Non-pigmented ciliary epithelial cell (primary cell): ENCODE measurements at places on chromosomes 7 and 10.

DNA sequence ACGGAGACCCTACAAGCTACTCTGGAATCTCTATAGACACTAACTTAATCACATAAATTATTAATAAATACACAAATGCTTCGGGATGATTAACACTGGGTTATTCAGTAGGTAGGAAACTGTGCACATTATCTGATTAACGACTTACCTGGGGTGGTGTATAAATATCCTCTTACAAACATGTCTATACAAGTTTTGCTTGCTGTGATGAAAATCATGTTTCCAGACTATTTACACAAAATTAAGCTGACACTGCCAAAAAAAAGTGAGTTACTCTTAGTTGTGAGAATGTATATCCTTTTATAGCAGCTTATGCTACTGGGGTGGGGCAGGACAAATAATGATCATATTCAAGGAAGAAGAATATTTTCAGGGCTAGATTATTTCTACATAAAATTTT lies 314.6 kb downstream of the C7orf25 start:
- no peak for DNase-seq

DNA sequence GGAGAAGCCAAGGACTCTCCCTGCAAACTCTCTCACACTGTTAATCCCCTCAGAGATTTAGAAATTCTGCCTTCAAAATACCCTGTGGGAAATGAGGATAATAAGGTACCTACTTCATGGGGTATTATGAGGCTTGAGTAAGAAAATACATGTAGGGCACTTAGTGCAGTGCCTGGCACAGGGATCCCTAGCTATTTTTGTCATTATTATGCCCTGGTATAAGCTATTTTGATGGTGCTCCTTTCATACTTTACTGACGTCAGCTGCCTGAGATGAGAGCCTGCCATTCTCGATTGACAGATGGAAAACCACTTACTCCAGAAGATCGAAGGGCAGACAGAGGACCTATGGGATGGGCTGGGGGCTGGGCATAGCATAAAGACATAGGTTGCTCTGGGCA lies 30.1 kb downstream of the MKX start:
- DNase-seq = no peak

DNA sequence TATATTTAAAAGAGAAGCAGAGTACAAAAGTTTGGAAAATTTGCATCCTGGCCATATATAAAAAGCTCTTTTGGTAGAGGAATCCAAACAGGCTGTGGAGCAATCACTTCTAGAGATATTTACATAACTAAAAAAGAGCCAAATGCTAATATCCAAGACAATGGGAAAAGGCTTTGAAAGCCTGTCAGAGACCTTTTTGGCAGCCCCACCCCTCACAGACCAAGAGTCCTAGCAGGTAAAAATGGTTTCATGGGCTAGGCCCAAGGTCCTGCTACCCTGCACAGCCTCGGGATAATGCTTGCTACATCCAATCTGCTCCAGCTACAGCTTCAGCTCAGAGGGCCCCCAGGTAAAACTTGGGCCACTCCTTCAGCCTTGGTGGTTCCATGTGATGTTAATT lies 430.2 kb upstream of the KCND2 start:
- no peak for DNase-seq

GRCh38 chr10:66575251-66575855 lies 350.5 kb upstream of the LRRTM3 start:
- no peak for DNase-seq

- no peak for DNase-seq
These were observed 19.8 kb downstream of the ZNF107 start for GRCh38 chr7:64685741-64686140.

DNA sequence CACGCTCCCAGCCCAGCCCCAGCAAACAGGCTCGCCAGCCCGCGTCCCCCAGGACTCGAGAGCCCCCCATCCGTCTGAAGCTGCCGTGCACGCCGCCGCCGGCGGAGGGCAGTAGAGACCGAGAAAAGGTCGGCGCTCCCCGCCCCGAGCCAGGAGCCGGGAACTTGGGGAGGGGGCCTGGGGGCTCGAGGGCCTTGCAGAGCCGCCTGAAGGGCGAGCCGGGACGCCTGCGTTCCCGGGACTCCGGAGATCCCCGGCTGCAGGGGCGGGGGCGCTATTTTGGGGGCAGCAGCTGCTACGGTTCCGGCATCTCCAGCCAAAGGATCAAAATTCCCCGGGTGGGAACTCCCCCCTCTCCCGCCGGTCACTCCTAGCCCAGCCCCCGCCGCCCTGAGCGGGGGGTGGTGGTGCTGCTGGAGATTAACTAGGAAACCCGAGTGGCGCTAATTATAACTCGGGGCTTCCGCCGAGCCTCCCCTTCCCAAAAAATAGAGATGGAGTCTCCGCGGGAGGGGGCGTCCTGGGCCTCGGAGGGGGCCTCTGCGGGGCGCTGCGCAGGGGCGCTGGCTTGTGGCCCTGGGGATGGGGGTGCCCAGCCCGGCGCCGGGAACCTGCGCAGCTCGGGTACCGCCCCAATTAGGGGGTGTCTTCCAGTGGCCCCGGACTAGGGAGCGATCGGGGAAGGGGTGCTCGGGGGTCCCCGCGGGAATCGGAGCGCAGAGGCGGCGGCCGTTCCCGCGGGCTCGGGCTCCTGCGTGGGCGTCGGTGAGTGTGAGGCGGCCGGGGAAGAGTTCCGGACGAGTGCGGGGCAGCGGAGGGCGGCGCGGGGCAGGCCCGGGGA lies 608 bp downstream of the ACHE start:
- DNase-seq = no peak

- DNase-seq = no peak
These were observed 25.8 kb downstream of the DENND10 start for GRCh38 chr10:119129721-119130120.

- no peak for DNase-seq
These were observed 58.8 kb upstream of the AGMO start for GRCh38 chr7:15620491-15621185.

GRCh38 chr7:50156706-50157105 lies 63.7 kb upstream of the ZPBP start:
- no peak for DNase-seq

DNA sequence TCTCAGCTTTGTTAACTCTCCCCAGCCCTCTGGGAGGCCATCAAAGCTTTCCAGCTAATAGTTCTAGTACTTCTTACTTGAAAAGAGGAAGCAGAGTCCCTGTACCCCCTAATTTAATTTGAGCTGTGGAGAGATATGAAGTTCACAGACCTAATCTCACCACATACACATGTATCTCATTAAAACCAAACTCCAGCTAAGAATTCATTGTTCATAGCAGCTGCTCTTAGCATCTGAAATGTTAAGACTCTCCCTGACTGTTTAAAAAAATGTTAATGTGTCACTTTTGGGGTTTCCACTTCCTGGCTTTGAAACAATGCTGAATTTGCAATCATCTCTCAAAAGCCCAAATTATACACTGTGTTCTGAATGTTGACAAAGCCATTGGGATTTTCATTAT lies 16.2 kb upstream of the MRC1 start:
- DNase-seq = no peak

DNA sequence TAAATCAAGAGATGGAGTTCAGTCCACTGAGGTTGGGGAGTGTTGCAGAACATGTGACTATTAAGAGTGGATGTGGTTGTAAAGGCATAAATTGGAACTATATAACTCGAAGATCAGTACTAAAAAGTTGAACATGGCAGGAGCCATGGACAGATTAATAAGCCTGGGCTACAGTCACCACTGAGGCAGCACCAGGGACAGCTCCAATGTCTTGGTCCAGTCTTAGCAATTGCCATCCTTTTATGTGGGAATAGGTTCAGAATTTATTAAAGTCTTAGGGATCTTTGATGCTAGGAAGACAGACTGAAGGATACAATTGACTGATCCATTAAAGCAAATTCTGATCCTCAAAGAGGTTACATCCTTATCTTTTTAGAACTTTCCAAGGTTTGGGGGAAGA lies 156.6 kb downstream of the ADRA2A start:
- no peak for DNase-seq

DNA sequence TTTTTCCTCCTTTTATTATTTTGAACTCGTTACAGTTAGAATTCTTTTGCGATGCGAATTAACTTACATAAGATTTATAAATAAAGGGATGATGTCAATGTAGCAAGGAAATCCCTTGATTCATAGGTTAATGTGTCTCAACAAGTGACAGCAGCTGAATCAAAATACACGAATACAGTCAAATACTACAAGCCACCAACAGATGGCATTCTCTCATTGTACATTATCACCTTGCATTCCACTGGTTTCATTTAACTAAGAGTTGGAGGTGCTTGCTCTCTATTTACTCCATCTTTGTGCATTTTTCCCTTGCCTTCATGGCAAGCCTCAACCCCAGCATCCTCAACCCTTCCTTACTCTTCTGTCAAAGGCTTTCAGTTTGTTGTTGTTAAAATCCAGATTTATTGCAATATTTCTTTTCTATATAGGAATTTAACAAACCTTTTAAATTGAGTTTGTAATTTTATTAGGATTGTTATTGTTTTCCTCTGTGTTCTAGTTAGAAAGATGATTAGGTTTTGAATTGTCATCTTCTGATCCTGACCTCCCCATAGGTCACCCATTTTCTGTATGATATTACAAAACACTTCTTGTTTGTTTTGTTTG lies 78.3 kb downstream of the SLC25A40 start:
- peak; percentile 14 for DNase-seq

- DNase-seq = no peak
These were observed 255.0 kb downstream of the ADK start for GRCh38 chr10:74406006-74406405.

GRCh38 chr10:48523820-48524758 lies 80.8 kb downstream of the ARHGAP22 start:
- no peak for DNase-seq

GRCh38 chr7:44995555-44996493 lies 4.2 kb upstream of the CCM2 start:
- DNase-seq = no peak

DNA sequence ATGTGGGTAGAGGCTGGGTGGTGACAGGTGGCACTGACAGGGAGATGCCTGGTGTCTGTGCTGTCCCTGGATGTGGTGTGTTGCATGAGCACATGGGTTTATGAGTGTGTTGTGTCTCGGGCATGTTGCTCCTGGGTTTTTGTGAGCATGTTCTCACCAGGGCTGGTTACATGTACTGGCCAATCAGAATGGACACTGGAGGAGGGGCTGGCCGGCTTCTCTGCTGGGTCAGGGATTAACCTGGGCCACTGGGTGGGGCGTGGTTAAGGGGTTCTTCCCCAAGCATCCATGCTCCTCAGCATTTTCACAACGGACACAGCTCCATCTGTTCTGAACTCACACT lies 20.8 kb upstream of the VOPP1 start:
- no peak for DNase-seq

GRCh38 chr7:112400141-112400540 lies 50.1 kb upstream of the IFRD1 start:
- DNase-seq = no peak

DNA sequence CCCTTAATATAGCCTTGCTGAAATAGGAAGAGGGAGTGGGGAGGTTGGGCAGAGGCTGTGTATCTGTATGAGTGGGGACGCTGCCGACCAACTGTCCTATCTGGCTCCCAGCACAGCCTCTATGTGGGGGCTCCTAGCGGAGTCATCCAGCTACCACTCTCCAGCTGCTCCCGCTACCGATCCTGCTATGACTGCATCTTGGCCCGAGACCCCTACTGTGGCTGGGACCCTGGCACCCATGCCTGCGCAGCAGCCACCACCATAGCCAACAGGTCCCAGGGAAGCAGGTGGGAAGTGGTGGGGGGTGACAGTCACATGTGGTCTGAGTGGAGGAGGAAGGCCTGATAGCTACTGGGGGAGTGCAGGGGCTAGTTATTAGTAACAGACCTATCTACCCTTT lies 6.6 kb downstream of the MRPL43 start:
- DNase-seq = no peak

GRCh38 chr7:141992156-141992555 lies 3.5 kb upstream of the MGAM start:
- DNase-seq = no peak

DNA sequence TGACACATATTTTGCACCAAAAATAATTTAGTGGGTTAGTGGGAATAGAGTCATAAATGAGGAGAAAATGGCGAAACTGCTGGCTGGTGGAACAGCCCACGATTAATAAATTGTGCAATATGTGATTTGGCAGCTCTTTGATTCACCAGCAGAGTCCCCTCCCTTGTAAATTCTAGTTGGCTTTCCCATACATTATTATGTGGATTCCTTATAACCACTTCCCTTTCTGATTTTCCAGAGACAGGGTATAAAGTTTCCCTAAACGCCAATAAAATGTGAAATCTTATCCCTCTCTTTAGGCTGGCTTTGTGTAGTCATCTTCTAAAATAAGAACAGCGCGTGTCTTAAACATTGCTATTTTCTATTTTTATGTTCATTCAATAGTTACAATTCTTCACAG lies 149.4 kb upstream of the FERD3L start:
- DNase-seq = no peak

- no peak for DNase-seq
These were observed 35.6 kb downstream of the YKT6 start for GRCh38 chr7:44236333-44236728.

- no peak for DNase-seq
These were observed 178.6 kb downstream of the PLCE1 start for GRCh38 chr10:94172332-94172731.

GRCh38 chr7:149742075-149742701 lies 31.2 kb downstream of the ZNF467 start:
- DNase-seq = no peak

- DNase-seq = no peak
These were observed 236.5 kb downstream of the ARL4A start for GRCh38 chr7:12923971-12924370.

GRCh38 chr10:23432166-23432565 lies 6.7 kb upstream of the OTUD1 start:
- DNase-seq = no peak

- no peak for DNase-seq
These were observed 41.3 kb upstream of the FAM180A start for GRCh38 chr7:135789956-135790355.

DNA sequence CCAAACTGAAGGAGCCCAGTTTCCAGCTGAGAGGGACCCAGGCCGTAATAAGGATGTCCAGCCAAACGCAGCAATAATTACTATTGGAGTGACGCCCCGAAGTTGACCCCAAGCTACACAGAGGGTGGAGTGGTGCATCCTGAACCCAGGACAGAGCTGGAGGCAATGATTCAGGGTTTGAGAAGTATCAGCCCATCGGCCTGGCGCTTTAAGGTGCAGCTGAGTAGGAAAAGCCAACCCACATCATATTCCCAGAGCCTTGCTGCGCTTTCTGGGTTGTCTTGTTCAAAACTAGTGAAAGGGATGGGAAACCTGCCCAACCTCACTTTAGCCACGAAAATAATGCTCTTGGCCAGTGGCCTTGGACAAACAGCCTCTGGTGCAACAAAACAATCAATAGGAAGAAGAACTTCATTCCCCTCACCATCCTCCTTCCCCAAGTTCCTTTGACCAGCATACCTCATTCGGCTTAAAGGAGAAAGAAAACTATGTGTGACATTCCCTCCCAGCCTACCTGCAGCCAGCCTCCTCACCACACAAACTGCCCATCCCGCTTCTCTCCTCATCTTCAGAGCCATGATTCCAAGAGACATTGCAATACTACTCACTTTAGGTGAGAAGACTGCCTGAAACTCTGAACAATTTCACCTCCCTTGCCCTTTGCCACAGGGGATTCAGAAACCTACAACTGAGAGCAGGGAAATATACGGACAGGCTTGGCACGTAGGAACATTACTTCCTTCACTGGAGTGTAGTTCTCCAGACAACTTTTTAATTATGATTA lies 217.2 kb upstream of the MKLN1 start:
- no peak for DNase-seq

GRCh38 chr7:140231771-140232491 lies 55.1 kb upstream of the KDM7A start:
- no peak for DNase-seq

- DNase-seq = no peak
These were observed 497.2 kb downstream of the PLXNA4 start for GRCh38 chr7:132078891-132079735.
